Stimulated activated CD8-positive, alpha-beta memory T cell treated with anti-CD3 and anti-CD28 coated beads, Interleukin-4, amount 100 ng/mL, for 1 hour (primary cell): ENCODE measurements at places on chromosomes 7 and 10.

DNA sequence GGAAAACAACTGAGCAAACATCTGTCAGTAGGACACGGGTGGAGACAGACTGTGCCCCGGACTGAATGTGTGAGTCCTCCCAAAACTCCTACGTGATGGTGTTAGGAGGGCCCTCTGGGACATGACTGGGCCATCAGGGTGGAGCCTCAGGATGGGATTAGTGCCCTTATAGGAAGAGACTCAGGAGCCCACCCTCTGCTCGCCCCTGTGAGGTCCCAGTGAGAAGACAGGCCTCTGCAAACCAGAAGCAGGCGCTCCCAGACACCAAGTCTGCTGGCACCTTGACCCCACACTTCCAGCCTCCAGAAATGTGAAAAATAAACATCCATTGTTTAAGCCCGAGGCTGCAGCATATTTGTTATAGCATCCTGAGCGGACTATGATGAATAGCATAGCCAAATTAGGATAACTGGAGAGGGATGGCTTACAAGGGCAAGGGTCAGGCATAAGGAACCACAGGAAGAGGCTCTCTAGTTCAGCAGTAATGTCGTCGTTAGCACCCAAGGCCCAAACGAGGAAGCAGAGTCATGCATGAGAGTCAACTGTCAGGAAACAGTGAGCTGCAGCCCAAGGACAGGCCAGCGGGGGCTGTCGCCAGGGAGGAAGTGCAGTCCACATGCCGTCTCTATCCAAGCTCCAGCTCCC lies 50.6 kb downstream of the PTPRN2 start:
- DNase-seq: no peak

DNA sequence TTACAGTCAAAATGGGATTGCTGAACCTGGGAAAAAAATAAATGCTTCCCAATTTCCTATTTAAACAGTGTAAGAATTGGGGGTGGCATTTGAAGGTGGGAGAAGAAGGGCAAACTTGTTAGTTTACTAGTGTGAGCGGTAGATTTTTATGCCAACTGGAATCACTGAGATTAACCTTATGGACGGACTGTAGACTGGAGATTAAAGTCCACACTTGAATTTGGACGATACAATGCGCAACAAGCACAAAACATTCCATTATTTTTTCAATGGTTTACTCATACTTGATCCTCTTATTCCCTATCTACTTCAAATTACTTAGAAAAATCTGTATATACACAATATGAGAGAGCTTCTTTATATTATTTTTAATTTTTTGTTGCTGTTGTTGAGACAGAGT lies 269.6 kb upstream of the KLF14 start:
- DNase-seq: no peak

- DNase-seq: no peak
Measured at GRCh38 chr7:130648580-130648979, 20.0 kb downstream of the COPG2 start.

GRCh38 chr10:48800007-48800675 lies 115.5 kb downstream of the WDFY4 start:
- no peak for DNase-seq

GRCh38 chr10:45235798-45236220 lies 79.6 kb downstream of the OR13A1 start:
- DNase-seq: no peak

DNA sequence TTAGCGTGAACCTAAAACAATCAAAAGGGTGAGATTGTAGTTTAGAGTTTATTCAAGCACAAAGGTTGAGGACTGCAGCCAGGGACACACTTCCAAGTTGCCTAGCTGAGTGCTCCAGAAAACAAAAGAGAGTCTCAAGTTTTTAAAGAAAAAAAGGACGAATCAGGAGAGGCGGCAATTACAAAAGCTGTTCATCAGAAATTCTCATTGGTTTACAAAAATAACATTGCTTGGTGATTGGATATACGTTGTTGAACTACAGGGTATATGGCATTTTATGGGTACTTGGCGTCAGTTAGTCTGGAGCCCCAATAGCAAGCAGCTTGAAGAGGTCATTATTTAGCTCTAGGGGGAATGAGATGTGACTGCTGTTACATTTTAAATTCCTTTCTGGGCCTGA lies 11.5 kb downstream of the ZNF438 start:
- no peak for DNase-seq

- no peak for DNase-seq
Measured at GRCh38 chr10:96959733-96960132, 127.6 kb downstream of the LCOR start.

DNA sequence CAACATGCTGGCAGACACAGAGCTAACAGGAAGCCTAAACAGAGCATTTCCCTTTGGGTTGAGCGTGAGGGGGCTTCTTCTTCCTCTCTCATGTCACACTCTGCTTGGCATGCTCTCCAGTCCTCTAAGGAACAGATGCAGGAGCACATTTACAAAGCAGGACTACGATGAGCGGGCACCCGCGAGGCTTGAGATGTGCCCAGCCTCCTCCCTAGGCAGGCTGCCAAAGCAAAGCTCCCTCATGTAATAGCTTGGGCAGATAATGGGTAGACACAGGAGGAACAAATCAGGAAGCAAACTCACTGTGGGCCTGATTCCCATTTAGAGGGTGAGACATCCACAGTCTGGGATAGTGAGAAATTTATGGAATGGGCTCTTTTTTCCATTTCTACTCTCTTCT lies 519.1 kb downstream of the NRG3 start:
- no peak for DNase-seq

- no peak for DNase-seq
Measured at GRCh38 chr7:73967832-73968290, 60.1 kb upstream of the ELN start.

DNA sequence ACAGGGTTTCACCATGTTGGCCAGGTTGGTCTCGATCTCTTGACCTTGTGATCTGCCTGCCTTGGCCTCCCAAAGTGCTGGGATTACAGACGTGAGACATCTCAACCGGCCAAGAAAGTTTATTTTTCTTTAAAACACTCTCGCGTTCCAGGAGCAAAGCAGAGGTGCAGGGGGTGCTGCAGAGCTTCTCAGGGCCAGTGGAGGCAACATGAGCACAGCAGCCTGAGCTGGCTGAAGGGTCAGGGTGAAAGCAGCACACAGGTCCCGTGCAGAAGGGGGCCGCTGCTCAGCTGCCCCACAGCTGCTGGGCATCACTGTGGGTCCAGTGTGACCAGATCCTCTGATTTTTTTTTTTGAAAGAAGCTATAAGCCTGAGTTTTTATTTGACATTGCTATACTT lies 46.1 kb downstream of the EPHB4 start:
- no peak for DNase-seq

GRCh38 chr10:103058034-103058433 lies 135.0 kb downstream of the NT5C2 start:
- no peak for DNase-seq

DNA sequence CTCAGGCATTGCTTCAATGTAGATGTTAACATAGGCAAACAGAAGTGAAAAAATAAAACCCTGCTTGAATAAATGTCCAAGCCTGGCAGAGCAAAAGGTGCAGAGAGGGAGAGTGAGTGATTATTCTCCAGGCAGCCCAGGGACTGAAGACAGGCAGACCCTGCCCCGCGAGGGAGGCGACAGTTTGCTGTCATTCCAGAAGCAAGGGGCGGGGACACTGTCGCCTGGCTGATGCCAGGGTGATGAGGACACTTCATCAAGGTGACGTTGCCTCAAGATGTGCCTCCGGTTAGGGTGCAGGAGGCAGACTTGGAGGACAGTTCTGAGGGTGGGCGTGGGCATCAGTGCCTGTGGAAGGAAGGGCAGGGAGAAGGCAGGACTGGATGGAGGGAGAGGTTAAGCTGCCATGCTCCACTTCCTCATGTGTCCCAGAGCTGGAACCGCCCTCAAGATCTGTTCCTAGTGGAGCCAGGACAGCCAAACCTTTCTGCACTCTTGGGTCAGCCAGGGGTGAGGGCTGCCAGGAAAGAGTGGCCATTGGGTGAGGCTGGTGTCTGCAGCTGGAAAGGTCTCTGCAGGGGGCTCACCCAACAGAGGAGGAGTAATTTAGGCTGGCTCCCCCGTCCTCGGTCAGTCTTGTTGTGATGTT lies 560.5 kb upstream of the MKI67 start:
- no peak for DNase-seq

DNA sequence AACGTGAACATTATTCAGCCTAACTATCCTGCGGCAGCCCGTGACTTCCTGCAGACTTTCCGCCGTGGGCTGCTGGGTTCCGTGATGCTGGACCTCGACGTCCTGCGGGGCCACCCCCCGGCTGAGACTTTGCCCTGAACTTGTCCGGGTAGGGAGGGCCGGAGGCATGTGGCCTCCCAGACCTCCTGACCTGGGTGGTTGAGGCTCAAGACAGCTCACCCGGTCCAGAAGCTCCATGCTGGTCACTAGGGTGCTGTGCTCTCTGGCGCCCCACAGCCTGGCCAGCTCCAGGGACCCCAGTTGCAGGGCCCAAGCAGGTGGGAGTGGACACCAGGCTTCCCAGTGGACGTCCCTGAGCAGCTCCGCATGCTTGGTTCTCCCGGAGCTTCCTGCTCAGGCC lies 4.4 kb downstream of the SPRN start:
- no peak for DNase-seq

GRCh38 chr7:47677664-47678063 lies 95.8 kb upstream of the TNS3 start:
- DNase-seq: no peak

DNA sequence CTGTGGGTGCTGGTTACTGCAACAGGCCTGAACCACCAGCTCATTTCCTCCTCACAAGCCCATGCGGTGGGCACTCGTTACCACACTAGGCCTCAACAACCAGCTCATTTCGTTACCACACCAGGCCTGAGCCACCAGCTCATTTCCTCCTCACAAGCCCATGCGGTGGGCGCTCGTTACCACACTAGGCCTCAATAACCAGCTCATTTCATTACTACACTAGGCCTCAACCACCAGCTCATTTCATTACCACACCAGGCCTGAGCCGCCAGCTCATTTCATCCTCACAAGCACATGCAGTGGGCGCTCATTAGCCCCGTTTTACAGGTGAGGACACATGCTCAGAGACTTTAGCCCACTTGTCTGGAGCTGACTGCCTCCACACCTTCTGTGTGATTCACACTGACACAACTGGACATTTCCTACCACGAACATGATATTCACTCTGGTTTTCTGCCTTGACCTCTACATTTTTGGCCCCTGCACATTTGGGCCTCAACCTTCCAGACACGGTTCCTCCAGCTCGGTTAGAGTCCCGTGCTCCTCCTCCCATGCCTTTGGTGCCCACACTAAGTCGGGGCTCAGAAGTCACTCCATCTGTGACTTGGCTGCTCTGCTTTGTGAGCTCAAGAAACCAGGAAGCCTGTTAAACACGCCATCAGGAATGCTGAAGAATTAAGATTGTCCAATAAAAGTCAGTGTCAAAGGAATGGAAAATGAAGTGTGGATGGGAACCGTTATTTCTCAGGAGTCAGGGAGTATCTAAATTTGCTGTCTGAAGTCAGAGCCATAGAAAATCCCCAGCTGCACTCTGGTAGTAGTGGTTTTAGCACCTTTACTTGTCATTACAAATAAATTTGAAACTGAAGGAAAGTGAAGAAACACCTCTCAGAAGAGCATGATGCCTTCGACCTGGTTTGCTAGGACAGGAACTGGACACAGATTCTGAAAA lies 55.8 kb upstream of the LANCL2 start:
- DNase-seq: peak; percentile 21

GRCh38 chr10:52197098-52197497 lies 117.0 kb upstream of the DKK1 start:
- no peak for DNase-seq

GRCh38 chr7:66140924-66141323 lies 26.3 kb downstream of the CRCP start:
- no peak for DNase-seq

DNA sequence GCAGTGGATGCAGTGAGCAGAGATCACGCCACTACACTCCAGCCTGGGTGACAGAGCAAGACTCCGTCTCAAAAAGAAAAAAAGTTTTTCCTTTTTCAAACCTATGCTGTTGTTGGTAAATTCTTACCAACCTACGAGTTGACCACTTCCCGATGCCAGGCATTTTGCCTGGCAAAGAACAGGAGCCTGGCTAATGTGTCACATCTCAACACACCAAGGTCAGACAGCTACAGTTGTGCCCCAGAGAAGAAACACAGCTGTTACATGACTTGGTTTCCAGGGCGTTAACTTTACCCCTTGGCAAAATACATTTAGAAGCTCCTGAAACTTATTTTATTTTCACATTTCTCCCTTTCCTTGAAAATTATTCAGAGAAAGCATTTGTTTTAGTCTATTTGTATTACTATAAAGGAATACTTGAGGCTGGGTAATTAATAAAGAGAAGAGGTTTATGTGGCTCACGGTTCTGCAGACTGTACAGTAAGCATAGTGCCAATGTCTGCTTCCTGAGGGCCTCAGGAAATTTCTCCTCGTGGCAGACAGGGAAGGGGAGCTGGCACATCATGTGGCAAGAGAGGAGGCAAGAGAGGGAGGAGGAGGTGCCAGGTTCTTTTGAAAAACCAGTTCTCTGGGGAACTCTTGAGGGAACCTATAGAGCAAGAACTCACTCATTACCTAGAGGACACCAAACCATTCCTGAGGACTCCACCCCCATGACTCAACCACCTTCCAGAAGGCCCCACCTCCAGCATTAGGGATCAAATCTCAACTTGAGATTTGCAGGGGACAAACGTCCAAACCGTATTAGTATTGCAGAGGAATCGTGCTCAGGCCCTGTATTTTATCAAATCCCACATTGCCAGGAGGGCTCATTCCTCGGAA lies 83.3 kb downstream of the PAXIP1 start:
- no peak for DNase-seq

GRCh38 chr7:118372530-118372929 lies 148.0 kb downstream of the ANKRD7 start:
- no peak for DNase-seq

DNA sequence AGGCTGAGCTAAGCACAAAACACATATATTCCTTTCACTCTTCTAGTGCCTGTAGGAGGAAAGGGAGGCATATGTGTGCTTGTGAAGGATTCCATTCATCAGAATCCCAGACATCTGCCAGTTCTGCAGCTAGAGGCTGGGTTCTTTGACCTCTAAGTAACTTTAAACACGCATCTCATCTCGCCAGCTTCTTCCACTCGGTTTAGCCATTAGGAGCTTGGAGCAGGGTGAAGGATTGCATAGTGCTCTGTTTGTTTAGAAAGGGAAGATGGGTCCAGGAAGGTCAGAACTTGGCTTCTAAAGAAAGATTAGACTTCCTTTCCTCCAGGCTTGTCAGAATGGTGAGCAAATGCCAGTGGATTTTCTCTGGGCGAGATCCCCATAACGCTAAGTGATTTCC lies 43.6 kb downstream of the HK1 start:
- no peak for DNase-seq

DNA sequence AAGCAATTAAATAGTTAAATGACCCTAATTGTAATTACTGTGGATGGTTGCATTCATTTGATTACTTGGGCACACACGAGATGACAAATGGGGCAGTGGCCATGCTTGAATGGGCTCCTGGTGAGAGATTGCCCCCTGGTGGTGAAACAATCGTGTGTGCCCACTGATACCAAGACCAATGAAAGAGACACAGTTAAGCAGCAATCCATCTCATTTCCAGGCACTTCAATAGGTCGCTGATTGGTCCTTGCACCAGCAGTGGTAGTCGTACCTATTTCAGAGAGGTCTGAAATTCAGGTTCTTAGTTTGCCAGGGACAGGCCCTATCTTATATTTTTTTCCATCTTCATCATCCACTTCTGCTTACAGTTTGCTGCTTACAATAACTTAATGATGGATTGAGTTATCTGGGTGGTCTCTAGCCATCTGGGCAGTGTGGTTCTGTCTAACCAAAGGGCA lies 8.3 kb downstream of the PCBD1 start:
- DNase-seq: peak; percentile 46

- DNase-seq: no peak
Measured at GRCh38 chr10:130871406-130871805, 440.1 kb downstream of the TCERG1L start.
